ENCODE measurements at places on chromosomes 1 and 21. TPM values are rescaled to one million over a fixed set of nuclear protein-coding genes. Genes with fewer than 3 reads are reported as not detected.

DNA sequence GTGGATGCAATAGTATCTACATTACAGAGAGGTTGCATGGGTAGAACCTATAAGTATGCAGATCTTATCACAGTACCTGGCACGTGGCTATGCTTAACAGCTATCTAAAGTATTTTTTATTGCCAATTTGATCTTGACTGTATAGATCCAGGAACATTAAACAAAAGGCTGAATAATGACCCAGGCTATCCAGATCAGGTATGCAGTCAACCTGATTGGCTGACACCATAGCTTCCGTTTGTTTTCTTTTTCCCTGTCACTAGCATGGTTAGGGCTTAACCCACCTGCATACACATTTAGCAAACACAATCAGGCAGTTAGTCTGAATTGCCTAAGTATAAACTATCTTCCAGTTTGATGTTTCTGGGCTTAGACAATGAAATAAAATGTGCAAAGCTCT, 264.9 kb upstream of the PLXNA2 start:
- no peak for DNase-seq

- DNase-seq, result no peak
These were observed 7.5 kb downstream of the HPCAL4 start for GRCh38 chr1:39683591-39684312.

DNA sequence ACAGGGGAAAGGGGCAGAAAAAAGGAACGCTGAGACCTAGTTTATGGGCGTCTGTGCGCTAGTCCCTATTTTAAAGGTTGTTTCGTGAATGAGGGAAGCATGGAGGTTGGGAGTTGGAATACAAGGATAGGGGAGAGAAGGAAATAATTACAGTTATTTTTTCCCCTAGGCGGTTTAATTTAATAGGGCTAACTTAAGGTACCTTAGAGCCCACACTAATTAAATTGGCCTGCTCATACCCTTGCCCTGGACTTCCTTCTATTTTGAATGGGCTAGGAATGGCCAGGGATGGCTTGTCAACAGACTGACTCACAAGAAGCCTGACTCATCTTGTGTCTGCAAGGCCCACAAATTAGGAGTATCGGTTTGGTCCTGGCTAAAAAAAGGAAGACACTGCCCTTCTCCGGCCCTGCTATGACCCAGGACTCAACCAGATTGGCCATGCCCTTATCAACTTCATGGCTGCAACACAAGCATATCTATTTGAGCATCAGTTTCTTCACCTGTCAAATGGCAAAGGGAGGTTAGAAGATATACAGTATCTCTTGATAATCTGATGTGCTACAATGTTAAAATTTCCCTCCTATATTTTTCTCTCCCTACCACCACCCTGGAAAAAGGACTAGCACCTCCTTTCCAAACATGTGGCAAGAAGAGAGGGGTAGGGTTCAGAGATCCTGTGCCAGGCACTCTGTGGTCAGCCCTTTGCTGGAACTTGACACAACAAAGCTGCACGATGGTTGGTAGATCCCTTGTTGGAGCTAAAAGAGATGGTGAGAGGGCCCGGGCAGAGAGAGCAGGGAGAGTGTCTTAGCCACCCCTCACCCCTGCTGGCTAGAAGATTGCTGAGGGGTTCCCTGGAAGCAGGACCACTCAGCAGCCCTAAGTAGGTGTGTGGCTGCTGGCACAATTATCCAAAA, 2.2 kb upstream of the SSBP3 start:
- DNase-seq, result no peak

GRCh38 chr1:223622132-223622842, 43.2 kb downstream of the CAPN8 start:
- DNase-seq, result peak; percentile 81

Gene CD1B
- 0.60 TPM for total RNA-seq

Gene KCNE2
- total RNA-seq, result not detected

GRCh38 chr1:30777060-30777903, 19.7 kb upstream of the LAPTM5 start:
- peak; percentile 73 for DNase-seq

DNA sequence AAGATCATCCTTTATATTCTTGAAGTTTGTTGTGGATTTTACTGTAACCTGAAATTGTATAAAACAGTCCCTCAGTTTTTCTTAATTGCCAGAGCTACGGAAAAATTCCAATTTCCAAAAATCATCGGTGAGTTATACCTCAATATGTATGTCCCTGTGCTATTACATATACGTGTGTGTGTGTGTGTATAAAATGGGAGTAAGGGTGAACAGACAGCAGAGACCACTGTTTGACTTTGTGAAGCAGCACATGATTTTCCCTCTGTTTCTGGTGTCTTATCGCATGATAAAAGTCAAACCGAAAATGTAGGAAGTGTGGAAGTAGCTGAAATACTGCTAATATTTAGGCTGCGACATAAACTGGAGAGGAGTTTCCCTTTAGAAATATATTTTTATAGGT, 1.2 kb downstream of the OR2T1 start:
- DNase-seq, result no peak

DNA sequence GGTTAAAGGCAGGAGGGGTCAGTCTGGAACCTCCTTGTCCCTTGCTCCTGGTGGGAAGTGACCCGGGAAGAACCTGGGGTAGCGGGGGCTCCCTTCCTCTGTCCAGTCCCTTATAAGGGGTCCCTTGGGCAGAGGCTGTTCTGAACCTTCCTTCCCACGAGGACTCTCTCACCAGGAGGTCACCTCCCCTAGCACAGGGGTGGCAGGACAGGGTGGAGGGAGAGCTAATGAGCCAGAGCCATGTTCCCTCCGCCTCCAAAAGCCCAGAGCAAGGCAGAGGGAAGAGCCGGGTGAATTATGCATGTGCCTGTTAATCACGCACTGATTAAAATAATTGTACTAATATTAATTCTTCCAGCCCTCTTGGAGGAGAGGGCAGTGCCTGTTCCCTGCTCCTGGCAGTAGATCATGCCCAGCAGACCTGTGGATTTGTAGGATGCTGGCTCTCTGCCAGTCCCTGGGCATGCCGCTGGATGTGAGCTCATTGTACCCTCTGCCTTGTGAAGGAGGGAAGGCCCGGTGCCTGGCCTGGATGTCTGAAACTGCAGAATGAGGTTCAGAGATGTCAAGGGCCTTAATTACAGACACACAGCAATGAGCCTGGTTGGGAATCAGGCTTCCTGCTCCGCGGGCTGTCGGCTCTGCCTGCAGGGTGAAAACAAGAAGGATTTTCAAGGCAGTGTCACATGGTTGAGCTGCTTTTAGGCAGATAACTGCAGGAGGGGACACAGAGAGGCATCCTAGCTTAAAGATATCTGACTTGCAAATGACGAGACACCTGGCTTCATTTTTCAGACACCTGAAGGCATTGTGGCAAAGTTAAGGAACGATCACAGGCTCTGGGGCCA, 68.2 kb downstream of the IGSF21 start:
- DNase-seq, result no peak

DNA sequence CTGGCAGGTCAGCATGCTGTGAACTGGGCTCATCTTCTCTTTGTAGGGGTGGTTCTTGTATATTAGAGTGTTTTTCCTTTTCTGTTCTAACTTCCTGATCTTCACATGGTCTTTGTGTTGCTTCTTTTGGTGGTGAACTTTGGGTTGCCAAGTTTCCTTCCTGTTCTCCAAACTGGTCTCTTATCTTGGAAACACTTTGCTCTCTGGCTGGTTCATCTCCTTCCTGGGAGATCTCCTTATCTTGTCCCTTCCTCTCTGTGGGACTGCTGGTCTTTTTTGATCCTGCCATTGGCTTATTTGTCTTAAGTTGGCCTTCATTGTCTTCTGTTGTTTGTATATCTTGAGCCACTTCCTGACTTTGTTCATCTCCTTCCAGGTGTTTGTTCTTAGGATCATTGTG, 2.1 kb downstream of the TCHHL1 start:
- no peak for DNase-seq

DNA sequence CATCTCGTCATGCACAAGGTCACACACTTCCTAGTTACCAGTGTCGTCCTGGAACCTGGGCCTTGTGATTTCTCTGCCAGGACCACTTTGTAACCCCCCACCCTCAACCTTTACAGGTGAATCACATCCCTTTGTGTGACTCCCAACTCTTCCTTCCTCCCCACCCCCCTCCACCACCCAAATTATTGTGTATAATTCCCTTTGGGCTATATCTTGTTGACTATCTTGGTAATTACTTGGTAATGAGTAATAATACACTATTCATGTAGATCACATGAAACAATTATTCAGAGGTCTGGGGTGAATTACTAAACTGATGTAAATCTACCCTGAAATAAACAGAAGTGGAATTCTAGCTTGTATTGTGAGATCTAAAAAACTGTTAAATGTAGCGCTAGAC, 1.7 kb downstream of the KCNK1 start:
- DNase-seq, result no peak

- DNase-seq, result peak; percentile 68
These were observed 190.5 kb upstream of the CSF3R start for GRCh38 chr1:36673202-36673601.

Gene LPAR3
- total RNA-seq, result 0.22 TPM

Gene NOTCH2
- total RNA-seq, result 113 TPM

GRCh38 chr1:167628741-167629515, 1.1 kb upstream of the RCSD1 start:
- DNase-seq, result no peak

- no peak for DNase-seq
These were observed 132.0 kb downstream of the CLEC20A start for GRCh38 chr1:178364782-178365181.

Gene SPRR3
- not detected for total RNA-seq

DNA sequence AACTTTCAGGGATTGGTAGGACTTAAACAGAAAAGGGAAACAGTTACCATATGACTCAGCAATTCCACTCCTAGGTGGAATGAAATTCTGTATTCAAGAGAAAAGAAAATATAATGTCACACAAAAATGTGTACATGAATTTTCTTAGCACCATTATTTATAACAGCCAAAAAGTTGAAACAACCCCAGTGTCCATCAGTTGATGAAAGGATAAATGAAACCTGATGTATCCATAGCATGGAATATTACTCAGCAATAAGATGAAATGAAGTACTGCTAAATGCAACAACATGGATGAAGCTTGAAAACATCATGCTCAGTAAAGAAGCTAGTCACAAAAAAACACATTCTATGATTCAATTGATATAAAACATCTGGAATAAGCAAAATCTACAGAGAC, 15.5 kb downstream of the EEIG2 start:
- no peak for DNase-seq

DNA sequence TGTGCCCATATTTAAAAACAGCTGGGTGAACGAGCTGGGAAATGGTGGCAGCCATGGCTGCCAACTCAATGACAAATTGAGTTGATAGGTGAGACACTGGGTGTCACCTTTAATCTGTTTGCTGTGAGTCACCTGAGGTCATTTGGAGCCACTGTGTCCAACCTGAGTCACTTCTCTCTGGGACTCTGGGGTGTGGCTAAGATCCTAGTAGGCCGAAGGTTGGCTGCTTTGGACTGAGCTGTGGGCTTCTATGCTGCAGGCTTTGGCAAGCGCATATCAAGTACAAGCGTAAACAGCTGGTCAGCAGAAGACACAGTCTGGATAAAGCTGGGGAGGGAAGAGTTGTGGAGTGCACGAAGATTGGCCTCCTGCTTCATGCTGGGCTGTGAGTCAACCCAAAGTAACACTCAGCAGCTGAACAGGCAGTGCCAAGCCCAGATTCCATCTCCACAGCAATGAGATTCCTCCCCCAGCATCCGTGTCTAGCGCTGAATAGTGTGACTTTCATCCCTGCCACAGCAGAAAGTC, 24.0 kb downstream of the TEX35 start:
- DNase-seq, result no peak

- DNase-seq, result no peak
These were observed 1660.1 kb upstream of the B3GALT2 start for GRCh38 chr1:194846488-194846887.

Gene GUCA2B
- not detected for total RNA-seq

GRCh38 chr1:212951126-212951946, 995 bp downstream of the VASH2 start:
- no peak for DNase-seq

Gene RNU1-1
- 8,605 TPM for total RNA-seq

Gene TIMM17A
- total RNA-seq, result 40.8 TPM

- no peak for DNase-seq
These were observed 7.6 kb downstream of the CD101 start for GRCh38 chr1:117009132-117009531.

DNA sequence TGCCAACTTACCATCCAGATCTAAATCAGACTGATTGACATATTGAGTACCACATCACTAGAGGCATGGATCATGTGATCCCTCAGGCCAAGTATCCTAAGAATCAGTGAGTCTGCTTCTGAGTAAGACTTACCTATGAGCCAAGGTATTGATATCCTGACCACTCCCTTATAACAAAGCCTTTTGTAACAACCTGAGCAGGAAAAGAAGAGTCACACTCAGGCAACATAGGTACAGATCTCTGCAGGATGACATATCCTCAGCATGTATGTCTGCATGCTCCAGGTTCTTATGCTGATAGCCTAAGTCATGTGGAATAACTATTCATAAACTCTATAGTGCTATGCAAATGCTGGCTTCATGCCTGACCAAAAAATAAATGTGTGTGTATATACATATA, 2.3 kb upstream of the LCE1A start:
- no peak for DNase-seq

Gene PCAT6
- 2.0 TPM for total RNA-seq

Gene CHRNB2
- 0.60 TPM for total RNA-seq

DNA sequence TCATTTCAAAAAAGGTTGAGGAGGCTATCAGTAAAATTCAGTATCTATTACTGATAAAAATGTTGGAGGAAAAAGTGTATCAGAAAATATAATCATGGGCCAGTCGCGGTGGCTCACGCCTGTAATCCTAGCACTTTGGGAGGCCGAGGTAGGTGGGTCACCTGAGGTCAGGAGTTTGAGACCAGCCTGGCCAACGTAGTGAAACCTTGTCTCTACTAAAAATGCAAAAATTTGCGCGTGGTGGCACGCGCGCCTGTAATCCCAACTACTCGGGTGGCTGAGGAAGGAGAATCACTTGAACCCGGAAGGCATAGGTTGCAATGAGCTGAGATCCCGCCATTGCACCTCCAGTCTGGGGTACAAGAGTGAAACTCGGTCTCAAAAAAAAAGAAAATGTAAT, 5.3 kb upstream of the ATP1A4 start:
- DNase-seq, result no peak

Gene IFI44L
- 20.6 TPM for total RNA-seq

- peak; percentile 95 for DNase-seq
These were observed 64.6 kb downstream of the IER5 start for GRCh38 chr1:181152892-181153633.

DNA sequence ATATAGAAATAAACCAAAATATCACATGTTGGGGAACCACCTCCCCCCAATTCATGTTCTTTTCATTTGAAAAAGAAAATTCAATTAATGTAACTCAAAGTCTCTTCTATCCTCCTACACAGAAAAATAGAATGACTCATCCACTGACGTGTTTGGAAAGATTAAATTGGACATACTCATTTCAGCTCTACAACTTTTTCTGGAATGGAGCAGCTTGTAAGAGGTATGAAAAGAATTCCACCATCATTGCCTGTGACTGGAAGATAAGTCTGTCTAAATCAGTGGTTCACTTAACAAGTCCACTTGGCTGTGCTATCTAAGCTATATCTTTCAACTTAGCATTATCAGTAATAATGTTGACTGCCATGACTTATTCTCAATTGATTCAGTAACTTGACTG, 702.3 kb downstream of the BRINP3 start:
- DNase-seq, result no peak

GRCh38 chr1:53516181-53516580, 57.0 kb downstream of the DMRTB1 start:
- DNase-seq, result no peak

- no peak for DNase-seq
These were observed 20.4 kb upstream of the SAMD11 start for GRCh38 chr1:903305-903704.

Gene F13B
- total RNA-seq, result not detected

Gene IVL
- total RNA-seq, result not detected

Gene LCE1C
- total RNA-seq, result not detected
